AML-193 (cell line): ENCODE measurements at places on chromosomes 6 and 20.

DNA sequence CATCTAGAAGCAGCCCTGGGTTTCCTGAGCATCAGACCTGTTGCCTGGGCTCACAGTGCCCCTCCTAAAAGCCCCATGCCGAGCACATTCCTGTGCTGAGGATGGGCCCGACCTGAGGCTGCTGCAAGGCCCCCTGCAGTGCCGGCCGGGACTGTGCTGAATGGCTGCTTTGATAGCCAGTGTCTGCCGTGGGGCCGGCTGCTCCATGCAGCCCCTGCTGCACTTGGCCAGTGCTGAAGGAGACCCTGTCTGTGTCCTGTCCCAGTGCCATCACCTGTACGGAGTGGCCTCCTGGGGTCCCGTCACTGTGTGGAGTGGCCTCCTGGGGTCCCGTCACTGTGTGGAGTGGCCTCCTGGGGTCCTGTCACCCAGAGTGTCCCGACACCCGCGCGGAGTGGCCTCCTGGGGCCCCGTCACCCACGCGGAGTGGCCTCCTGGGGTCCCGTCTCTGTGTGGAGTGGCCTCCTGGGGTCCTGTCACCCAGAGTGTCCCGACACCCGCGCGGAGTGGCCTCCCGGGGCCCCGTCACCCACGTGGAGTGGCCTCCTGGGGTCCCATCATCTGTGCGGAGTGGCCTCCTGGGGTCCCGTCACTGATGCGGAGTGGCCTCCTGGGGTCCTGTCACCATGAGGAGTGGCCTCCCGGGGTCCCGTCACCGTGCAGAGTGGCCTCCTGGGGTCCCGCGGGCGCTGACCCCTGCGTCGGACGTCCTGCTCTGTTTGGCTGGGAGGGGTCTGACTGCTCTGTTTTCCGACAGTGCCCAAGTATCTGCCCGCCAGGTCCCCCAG is 7.0 kb downstream of the COL9A3 start:
- DNase-seq, result no peak

DNA sequence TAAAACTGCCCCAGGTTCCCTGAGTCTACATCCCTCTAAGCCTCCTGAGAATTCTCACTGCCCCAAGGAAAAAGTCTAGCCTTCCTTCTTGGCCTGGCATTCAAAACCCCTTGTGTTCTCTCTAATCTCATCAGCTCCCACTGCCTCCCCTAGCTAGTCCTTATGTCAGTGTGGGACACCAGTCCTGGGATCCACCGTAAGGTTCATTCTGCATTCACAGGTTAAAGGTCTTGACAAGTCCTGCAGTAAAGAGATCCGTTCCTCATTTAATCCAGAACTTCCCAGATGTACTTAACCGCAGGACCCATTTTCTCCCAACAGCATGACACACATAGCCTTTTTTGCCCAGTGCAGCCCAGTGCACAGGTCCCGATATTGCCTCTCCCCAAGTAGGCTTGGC is 11.6 kb downstream of the MAPK13 start:
- DNase-seq, result no peak

GRCh38 chr6:33616913-33617312 is 4.2 kb upstream of the ITPR3 start:
- no peak for DNase-seq

GRCh38 chr6:45155341-45155894 is 172.7 kb upstream of the RUNX2 start:
- no peak for DNase-seq

- no peak for DNase-seq
These were observed 157.9 kb downstream of the SLC24A3 start for GRCh38 chr20:19370076-19371075.

DNA sequence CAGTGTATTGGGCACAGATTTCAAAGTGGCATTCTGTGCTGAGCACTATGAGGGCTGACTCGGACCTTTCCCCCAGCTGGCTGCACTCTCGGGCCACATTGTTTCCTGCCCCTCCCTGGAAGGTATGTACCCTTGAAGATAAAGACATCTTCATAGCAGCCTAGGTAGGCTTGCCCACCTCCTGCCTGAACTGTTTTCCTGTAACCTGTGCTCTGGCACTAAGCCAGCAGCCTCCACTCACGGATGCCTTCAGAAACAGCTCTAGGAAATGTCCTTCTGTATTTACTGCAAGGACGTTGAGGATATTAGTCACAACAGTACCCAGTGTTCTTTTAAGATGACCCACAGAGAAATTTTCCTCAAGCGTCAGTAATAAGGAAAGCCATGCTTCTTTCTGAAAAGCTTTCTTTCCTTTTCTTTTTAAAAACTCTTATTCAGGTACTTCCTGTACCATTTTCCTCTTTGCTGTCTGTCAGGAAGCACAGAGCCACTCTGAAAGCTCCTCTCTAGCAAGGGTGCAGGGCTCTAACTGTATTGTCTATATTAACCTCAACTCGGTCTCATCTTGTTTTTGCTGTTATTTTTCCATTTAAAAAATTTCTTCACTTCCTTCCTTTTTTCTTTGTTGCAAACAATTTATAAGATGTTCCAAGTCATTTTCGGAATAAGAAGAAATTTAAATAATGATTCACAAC is 43.5 kb downstream of the TTI1 start:
- DNase-seq, result no peak

DNA sequence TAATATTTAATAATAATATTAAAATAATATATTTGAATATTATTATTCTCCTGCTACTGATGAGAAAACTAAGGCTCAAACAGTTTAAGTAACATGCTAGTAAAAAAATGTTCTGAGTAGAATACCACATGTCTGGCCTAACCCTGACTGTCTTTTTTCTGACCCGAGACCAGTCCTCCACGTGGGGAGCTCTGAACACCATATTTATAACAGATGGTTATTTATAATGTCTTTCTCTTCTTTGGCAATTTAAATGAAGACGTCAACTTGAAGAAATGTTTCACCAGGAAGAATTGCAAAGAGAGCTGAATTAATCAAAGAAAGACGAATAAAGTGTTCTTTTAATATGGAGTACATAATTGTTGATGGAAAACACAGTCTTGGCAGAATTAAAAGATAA is 82.0 kb downstream of the SLC22A3 start:
- DNase-seq, result no peak

- DNase-seq, result peak; percentile 46
These were observed 57.6 kb downstream of the MEP1A start for GRCh38 chr6:46850792-46851191.
